ENCODE measurements at places on chromosomes 2 and 18.

DNA sequence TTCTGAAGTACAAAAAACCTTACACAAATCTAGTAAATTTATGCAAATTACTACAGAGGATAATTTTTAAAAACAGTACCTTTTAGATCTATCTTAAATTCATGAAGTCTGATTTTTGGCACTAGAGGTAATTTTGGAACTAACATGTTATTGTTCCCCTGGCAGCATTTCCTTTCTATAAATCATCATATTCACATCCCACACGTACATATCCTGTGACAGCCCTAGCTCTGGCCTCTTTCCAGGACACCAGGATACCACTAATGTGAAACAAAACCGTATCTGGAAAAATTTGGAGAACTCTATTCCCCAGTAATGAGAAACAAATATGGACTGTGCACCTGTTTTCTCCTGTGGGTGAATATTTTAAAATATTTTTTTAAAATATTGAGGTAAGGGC lies 14.0 kb upstream of the BIRC6 start:
- DNase-seq = no peak

GRCh38 chr2:181467966-181468707 lies 11.0 kb downstream of the ITGA4 start:
- no peak for DNase-seq

- DNase-seq = no peak
Observed at GRCh38 chr18:74244554-74244953, 47.2 kb downstream of the CYB5A start.

GRCh38 chr2:99662761-99663341 lies 173.0 kb upstream of the REV1 start:
- DNase-seq = no peak

GRCh38 chr2:11577101-11577883 lies 43.4 kb downstream of the GREB1 start:
- no peak for DNase-seq

GRCh38 chr18:52408800-52409302 lies 68.9 kb downstream of the DCC start:
- DNase-seq = no peak

DNA sequence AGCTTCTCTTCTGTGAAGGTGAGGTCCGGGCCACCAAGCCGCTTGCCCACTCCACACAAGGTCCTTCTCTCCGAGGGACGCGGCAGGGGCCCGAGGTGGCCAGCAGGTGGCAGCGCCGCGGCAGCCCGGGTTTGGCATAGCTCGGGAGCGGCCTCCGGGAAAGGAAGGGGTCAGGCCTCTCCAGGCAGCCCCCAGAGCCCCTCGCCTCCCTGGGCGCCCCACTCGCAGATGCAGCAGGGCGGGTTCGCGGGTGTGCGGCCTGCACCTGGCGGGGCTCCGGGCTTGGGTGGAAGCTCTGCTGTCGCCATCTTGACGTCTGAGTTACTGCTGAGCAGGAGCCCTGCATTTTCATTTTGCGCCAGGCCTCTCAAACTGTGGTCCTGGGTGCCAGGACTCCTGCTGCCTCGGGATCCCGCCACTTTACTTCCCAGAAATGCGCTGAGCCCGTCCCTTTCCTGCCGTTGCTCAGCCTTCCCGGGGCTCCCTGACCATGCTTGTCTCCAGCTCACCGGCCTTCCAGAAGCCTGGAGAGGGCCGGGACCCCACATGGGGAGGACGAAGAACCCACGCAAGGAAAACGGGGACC lies 18.6 kb upstream of the NCL start:
- DNase-seq = peak; percentile 78

DNA sequence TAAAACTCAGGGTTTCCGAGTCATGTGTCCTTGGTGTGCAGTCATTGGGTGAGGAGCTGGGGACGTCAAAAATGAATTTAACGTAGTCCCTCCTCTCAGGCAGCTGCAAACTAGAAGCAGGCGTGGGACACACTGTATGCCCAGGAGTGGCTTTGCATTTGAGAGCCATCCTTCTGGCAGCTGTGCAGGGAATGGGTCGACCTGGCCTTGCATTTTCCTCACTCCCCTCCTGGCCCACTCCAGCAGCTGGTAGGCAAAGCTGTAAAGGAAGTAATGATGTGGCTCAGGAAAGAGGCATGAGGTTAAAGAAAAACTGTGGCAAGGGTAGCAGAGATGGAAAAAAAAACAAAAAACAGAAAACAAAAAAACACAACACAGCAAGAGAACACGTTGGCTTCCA lies 46.5 kb downstream of the RNF144A start:
- DNase-seq = no peak

- DNase-seq = no peak
Observed at GRCh38 chr2:36343606-36344005, 12.0 kb upstream of the CRIM1 start.

GRCh38 chr2:144404586-144405314 lies 115.2 kb downstream of the ZEB2 start:
- no peak for DNase-seq

DNA sequence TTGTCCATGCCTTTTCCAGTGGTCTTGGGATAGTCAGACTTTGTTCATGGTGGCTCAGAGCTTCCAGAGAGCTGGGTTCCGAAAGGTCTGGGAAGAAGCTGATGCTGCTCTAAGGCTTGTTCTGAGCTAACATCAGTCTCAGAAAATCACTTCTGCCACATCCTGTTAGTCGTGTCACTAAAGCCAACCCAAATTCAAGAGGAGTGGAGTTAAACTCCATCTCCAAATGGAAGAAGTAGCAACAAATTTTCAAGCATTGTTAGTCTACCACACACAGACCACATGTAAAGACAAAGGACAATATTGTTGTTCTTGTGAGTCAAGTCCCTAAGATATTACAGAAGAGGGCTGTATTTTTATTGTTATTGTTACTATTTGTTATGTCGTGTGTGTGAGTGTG lies 77.8 kb downstream of the PID1 start:
- DNase-seq = no peak

DNA sequence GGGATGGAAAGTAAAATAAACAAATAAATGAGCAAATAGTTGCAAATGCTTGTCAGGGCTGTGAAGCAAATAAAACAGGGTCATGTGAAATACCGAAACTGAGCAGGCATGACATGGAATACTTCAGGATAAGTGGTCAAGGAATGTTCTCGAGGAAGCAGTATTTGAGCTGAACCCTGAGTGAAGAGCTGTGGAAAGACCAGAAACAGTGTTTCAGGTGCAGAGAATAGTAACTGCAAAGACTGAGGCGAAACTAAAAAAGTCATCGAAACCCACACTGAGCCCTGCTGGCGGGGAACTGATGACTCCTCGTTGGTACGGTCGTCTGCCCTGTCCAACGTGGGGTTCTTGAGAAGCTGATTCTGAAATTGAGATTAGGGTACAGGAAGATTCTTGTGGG lies 27.2 kb upstream of the MYCN start:
- DNase-seq = no peak

DNA sequence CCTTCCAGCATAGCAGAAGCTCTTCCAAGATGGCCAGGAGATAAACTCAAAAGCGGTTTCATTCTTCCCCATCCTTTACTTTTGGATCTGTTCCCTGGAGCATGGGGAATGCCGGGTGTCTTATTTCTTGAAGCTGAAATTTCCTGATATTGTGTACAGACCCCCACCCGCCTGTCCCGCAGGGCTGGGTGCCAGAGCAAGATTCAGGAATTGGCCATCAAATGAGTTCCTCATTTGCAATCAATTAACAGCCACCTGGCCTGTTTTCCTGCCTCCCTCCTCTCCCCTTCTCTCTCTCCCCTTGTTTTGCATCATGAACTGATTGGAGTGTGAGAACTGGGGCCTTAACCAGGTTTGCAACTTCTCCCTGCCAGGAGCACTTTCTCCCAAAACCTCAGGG lies 202.1 kb downstream of the SH3RF3 start:
- no peak for DNase-seq

DNA sequence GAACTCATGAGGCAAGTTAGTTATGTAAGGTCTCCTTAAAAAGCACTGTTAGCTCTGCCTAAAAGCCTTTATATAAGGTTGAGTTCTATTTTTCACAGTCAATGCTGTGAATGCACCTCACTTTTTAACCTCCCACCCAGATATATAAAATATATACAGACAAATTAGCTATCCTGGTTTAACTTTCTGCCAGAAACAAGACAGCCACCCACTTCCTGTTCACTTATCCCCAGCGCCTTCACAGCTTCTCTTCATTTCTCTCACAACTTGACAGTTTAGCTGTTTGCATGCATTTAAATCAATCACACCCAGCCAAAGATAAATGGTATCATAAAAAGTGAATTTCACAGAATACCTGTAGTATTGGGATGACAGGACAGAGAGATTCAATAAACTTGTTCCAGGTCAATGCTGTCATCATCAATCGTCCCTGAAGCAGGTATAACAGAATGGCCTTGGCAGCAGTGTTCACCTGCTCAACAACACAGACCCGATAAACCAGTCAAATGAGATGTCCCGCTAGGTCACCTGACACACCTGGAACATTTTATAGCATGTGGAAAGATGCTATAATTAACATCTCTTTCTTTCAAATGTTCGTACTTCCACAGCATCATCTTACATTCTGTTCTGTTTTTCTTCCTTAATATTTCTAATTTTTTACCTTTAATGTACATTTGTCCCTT lies 55.7 kb downstream of the RTTN start:
- DNase-seq = no peak

GRCh38 chr2:171404261-171404660 lies 29.5 kb downstream of the METTL8 start:
- DNase-seq = no peak

DNA sequence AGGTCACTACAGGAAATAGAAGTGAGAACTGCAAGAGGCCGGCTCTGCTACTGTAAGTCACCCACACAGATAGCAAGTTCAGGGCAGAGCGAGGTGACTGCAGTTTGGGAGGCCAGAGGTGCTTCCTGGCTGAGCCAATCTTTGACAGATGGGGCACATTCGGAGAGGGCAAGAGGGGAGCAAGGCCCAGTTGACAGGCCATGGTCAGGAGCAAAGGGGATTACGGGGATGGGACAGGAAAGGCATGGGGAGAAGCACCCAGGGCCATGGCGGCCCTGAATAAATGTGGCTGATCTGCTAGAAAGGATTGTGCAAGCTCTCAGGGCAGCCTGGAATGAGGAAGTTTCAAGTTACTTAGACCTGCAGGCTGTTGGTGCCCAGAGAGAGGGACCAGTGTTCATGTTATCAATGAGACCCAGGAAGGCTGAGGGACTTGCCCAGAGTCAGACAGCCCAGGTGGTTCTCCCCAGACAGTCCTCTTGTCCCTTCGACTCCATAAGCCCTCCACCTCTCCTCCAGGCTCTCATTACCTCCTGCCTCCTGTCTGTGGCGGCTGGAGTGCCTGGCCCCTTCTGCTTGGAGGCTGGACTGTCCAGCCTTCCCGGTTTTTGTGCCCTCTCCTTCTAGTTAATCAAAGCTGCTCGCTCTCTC lies 123.3 kb downstream of the CTIF start:
- no peak for DNase-seq

DNA sequence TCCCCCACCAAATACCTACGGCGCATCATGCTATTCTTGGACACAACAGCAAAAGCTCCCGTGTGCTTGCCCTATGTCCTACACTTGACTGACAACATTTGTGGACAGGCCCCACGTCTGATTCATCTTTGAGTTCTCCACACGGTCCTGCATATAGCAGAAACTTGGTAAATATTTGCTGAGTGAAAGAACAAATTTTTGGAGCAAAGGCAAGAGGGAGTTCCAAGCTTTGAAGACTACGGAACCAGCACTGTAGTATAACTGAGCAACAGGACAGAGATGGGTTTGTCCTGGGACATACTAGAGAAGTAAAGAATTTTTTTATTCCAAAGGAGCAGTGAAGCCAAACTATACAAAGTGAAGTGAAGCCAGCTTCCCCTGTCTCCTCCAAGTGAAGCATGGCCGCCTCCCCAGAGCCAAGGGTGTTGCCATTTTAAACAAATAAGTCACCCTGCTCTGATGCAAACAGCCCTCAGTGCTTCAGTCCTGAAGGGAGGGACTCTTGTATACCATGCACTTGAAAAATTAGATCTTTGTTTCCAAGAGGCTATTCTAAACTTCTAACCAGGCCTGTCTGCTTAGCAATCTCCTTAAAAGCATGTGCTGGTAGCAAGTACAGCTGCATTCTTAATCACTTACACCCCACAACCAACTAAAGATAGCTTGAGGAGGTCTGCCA lies 35.9 kb downstream of the SPRED2 start:
- DNase-seq = no peak

GRCh38 chr2:138522556-138522955 lies 21.0 kb downstream of the SPOPL start:
- DNase-seq = no peak

- DNase-seq = no peak
Observed at GRCh38 chr2:75025633-75026380, 67.4 kb downstream of the POLE4 start.

DNA sequence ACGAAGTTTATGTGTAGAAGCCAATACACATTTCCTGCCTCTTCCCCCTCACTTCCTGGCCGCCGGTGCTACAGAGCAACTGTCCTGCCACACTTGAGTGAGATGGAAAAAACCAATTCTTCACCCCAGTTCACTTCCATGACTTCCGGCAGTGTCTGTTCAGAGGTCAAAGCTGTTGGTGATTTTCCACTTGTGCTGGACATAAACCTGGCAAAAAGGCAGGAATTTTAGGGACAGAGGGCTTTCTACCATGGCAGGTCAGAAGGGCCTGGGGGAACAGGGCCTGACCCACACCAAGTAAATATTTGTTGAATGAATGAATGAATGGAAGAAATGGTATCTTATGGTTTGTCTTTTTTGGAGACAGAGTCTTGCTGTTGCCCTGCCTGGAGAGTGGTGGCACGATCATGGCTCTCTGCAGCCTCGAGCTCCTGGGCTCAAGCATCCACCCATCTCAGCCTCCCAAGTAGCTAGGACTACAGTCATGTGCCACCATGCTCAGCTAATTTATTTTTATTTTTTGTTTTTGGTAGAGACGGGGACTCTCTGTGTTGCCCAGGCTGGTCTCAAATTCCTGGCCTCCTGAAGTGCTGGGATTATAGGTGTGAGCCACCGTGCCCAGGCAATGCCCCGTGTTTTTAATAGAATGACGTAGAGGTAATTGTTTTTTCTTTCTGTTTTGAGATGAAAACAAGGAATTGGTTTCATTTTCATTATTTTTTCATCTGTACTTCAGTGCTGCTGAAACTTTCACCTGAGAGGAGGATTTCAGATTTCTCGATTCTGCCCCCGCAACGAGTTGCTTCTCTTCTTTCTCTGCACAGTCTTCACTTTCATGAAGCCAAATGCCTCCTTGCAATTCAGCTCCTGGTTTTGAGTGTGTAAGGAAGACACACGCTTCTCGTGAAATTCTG lies 48.0 kb upstream of the LPIN2 start:
- DNase-seq = peak; percentile 49

- DNase-seq = no peak
Observed at GRCh38 chr2:119950966-119951365, 61.9 kb upstream of the EPB41L5 start.

DNA sequence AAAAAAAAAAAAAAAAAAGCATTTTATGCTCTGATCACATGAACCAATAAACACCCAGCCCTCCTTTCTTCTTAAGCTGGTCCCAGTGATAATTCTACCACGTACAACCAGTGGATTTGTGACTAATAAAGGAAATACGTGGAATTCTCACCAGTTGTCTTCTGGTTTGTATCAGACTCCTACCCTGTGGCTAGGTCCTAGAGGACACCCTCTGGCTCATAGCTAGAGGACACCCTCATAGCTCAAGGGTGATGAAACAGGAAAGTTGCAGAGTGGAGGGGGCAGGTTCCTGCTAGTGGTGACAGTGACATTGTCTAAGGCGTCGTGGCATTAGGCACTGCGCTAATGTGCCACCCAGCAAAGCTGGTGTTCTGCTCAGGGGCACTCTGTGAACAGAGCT lies 167.8 kb downstream of the BCL11A start:
- DNase-seq = no peak

- no peak for DNase-seq
Observed at GRCh38 chr2:28296243-28296642, 96.4 kb upstream of the FOSL2 start.

Measured in stimulated activated CD4-positive, alpha-beta T cell treated with anti-CD3 and anti-CD28 coated beads, Interleukin-4, amount 100 ng/mL, for 1 hour (primary cell).